ENCODE measurements at places on chromosomes 3 and 15.
A peak's percentile ranks its signal among the peaks of the same experiment; 100 is the strongest.

DNA sequence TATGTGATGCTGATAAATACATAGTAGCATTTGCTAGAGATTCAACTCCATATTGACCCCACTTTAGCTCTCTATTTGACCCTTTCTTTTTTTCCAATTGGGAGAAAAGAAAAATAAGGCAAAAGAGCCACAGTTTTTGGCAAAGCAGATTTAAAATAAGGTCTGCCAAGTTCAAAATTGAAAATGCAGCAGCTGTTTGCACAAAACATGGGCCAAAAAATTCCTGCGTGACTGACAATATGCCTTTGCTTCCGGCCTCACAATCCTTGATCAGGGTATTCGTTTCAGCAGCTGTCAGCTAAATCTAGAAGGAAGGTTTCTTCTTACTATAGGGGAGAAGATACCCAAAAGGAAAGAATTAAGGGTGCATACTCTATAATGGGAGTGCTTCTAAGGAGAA lies 563.5 kb upstream of the CCDC54 start:
- no peak for DNase-seq

DNA sequence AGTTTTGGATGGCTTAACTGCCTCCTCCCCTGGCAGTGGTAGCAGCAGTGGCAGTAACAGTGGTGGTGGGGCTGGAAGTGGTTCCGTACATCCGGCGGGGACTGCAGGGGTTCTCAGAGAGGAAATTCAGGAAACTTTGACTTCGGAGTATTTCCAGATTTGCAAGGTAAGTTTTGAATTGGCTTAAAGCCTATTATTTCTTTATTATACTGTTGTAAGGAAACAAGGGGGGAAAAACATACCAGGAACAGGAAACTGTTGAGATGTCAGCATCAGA lies 1.5 kb downstream of the STXBP5L start:
- DNase-seq = no peak

DNA sequence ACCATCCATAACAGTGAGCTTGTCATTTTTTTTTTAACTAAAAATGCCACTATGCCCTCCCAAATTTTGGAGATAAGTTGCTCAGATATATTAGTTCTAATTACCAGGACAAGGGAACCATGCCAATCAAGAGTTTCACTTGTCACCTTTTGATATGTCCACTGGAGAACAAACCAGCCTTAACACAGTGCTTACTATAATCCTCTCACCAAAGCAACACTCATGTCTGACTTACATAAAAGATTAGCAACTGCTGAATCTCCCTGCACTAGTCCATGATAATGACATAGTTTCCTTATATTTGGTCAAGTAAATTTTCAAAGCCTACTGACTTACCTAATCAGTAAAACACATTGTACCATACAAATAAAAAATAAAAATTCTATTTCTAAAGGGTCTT lies 44.4 kb downstream of the TTBK2 start:
- DNase-seq = no peak

- no peak for DNase-seq
Measured at GRCh38 chr3:24506966-24507775, 12.5 kb upstream of the THRB start.

DNA sequence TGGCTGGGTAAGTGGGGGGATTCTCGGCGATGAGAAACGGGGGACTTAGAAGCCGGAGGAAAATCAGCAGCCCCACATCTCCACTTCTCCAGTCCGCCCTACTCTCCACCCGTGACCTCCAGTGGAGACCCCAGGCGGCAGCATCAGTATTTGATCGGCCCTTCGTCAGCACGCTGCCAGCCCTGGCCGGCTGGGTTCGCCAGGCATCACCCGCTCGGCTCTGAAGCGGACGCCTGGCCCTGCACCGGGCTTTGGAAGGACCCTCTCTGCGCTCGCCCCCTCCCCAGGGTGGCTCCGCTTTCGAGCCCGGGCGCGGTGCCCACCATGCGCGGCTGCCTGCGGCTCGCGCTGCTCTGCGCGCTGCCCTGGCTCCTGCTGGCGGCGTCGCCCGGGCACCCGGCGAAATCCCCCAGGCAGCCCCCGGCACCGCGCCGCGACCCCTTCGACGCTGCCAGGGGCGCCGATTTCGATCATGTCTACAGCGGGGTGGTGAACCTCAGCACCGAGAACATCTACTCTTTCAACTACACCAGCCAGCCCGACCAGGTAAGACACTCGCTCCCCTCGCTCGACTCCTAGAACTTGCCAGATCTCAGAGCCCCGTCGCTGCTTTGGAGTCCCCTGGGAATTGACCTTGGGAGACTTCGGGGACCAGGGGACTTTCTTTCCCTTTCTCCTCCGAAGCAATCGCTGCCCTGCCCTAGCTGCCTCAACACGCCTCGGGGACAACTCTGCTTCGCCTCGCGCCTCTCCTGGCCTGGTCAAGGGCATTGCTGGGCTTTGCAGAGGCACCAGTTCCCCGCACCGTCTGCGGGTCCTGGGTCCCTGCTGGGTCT lies 561 bp downstream of the SIDT1 start:
- DNase-seq = peak; percentile 75

DNA sequence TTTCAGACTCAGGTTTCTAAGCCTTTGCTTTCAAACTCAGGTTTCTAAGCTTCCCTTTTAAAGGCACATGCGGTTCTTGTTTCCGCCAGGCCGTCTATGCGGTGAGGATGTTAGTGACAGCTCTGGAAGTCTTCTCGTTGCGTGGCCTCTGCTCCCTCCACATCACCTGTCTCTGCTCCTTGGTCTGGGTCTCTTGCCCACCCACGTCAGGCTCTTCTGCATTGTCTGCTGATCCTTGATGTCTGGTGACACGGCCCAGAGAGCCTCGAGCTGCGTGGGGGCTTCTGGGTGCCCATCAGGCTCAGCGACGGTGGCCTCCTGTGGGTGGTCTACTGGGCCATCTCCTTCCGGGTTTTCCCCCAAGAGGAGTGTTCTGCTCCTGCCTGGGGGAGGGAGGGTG lies 30.5 kb downstream of the KLF13 start:
- no peak for DNase-seq

DNA sequence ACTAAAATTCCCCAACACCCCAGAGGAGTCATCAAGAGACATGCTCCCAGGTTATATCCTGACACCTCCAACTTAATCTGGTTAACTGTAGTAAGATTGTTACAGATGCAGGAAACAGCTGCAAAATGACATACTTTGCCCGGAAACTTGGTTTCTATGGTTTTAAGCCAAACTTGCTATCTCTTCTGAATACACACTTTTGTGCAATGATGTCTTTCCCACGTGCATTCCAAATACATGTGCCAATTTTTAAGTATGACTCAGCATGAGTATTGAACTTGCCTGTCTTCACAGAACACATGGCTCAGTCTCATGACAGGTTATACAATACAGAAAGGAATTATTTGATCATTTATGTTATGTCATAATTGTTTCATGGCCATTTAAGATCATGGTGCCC lies 207.0 kb upstream of the DCBLD2 start:
- DNase-seq = no peak

DNA sequence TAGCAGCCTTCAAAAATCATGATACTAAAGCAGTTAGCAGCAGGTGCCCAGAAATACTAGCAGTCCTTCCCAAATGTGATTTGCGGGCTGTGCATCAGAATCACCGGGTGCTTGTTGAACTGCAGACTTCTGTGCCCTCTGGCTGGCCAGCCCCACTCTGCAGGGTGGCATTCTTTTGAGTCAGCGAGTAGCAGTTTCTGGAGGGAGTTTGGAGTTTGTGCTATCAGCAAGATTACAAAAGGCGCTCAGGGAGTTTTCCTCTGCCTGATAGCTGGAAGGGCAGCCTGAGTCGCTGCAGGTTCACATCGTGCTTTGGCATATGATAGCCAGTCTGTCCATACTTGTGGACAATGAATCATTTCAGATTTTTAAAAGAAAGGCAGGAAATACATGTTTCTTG lies 57.6 kb downstream of the CLDN11 start:
- no peak for DNase-seq

DNA sequence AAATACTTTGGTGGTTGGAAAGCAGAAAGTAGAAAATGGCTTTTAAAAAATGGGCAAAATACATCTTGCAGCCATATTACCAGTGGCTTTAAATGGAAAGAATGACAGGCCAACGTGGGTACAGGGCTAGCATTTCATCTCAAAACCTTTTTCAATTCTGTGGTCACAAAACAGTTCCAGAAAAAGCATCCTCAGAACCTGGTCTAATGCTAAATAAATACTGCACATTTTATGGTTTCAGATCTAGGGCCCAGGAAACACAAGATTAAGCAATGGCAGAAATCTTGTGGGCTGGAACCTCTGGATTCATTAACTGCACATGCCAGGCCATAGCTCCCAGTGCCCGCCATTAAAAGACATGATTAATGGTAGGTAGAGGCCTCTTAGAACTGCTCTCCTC lies 470.2 kb upstream of the RASGRP1 start:
- no peak for DNase-seq

DNA sequence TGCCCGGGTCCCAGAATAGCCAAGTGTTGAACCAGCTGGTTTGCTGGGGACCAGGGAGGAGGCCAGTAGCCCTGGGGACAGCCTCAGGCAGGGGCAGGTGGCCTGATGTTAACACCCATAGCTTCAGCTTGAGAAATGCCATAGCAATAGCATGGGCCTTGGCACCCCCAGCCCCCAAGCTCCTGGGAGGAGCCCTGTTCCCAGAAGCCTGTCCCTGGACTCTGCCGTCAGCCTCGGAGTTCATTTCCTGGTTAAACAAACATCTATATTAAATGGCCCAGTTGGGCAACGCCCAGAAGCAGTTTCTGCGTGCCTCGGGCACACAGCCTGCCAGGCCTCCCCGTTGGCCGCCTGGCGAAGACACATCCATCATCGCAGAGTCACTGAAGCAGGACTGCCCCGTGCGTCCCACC lies 58.2 kb downstream of the FGD5 start:
- DNase-seq = no peak

GRCh38 chr3:158072790-158073189 lies 33.4 kb downstream of the SHOX2 start:
- no peak for DNase-seq

DNA sequence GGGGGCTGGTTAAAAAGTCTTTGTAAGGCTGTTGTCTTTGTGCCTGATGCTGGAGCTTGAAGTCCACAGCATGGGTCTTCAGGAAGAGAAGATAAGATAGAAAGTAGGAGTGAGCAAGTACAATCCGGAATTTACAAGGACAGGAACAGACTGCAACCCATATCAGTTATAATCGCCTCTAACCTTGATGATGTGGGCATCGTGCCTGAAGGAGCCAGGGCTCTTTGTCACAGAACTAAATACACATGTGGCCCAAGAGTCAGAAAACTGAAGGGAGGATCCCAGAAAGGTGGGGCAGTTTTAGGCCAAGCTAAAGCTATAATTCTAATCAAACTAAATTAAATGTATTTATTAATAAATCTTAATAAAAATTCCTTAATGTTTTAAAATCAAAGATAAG lies 132.2 kb downstream of the TMCO5A start:
- DNase-seq = no peak

DNA sequence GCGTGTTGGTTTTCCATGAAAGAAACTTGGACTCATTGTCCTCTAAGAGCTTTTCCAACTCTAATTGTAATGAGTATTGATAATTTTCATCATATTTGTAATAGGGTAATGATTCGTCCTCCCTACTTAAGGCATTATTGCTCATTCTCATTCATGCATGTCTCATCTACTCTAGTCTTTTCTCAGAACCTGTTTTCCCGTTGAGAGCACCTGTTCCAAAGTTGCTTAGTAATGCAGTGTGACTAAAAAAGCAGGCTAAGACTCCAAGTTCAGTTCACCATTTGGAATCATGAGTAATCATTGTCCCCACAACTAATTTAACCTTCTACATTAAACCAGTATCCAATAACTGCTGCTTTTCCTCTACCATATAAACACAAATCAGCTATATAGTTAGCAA lies 84.0 kb downstream of the FILIP1L start:
- no peak for DNase-seq

- no peak for DNase-seq
Measured at GRCh38 chr3:45236964-45237363, 10.9 kb upstream of the TMEM158 start.

DNA sequence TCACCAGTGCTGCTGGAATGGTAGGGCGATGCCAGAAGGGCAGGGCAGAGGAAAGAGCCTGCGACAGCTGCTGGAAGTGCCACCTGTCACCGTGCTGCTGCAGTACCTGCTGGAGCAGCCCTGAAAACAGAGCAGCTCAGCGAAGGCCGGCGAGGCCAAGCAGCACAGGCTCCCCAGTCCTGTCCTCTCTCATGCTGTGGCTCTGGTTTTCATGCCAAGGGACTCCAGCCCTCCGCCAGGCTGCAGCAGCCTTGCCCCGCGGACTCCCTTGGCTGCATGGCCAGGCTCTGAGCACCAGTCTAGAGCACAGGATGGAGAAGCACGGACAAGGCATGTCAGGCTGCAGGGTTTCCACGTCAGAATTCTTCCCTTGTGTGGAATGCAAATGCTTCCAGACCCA lies 43.9 kb downstream of the ADCY5 start:
- no peak for DNase-seq

DNA sequence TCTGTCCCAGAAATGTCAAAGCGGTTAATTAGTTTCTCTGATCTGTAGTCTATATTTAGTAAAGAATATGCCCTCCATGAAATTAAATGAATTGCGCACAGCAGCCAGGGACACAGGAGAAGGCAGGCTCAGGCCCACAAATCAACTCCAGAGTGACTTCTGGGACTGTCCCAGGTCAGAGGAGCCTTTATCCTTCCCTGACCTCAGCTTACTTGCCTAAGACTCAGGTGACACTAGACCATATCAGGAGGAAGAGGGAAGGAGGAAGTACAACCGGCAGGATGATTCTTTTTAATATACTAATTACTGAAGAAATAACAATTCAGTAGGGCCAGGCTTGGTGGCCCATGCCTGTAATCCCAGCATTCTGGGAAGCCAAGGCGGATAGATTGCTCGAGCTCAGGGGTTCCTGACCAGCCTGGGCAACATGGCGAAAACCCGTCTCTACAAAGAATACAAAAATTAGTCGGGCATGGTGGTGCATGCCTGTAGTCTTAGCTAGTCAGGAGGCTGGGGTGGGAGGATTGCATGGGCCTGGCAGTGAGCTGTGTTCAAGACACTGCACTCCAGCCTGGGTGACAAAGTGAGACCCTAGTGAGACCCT lies 1.8 kb upstream of the GPR15 start:
- no peak for DNase-seq

- no peak for DNase-seq
Measured at GRCh38 chr3:175713268-175713667, 854.1 kb downstream of the NAALADL2 start.

Measured in NK-92 treated with Interleukin-12 subunit alpha and Interleukin-12 subunit beta, amount 100 ng/mL, for 24 hours (cell line).